ENCODE measurements at places on chromosomes 4 and X. TPM values are rescaled to one million over a fixed set of nuclear protein-coding genes. Genes with fewer than 3 reads are reported as not detected.

GRCh38 chr4:108165586-108165985, 3.1 kb downstream of the LEF1 start:
- DNase-seq: no peak
- H3K4me3 ChIP-seq: no peak overlapping the region
- no peaks in the 10 kb centered on the region for H3K4me1 ChIP-seq
- no peaks in the 10 kb centered on the region for H3K36me3 ChIP-seq
- H3K27ac ChIP-seq: no peak overlapping the region

GRCh38 chr4:172654457-172654856, 514.2 kb upstream of the GALNT7 start:
- H3K4me1 ChIP-seq: no peaks in the 10 kb centered on the region
- no peak overlapping the region for H3K27ac ChIP-seq
- H3K4me3 ChIP-seq: no peak overlapping the region
- no peaks in the 10 kb centered on the region for H3K27me3 ChIP-seq
- no peaks in the 10 kb centered on the region for H3K36me3 ChIP-seq

- no peaks in the 10 kb centered on the region for H3K36me3 ChIP-seq
- no peak overlapping the region for H3K27ac ChIP-seq
- peak; percentile 87 for DNase-seq
Measured at GRCh38 chr4:149370785-149371420, 444.7 kb downstream of the IQCM start.

DNA sequence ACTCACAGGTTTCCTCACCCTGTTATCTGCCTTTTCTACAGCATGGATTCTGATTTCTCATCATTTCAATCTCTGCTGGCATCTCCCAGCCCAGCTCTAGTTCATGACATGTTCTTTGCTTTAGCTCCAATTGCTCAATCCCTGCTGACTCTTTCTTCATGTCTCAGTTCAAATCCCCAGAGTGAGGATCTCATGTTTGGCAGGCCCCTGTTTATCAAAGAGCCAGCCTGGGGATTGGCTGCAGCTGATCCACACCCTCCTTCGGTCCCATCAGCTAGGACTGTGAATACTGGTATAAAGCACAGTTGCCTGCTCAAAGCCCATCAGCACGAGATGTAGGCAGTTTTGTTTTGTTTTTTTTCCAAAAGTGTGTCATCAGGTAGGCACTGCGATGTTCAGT, 14.4 kb upstream of the CC2D2A start:
- H3K27me3 ChIP-seq: no peaks in the 10 kb centered on the region
- no peaks in the 10 kb centered on the region for H3K36me3 ChIP-seq
- H3K27ac ChIP-seq: no peak overlapping the region
- H3K4me1 ChIP-seq: peaks cover 51% of the 10 kb centered on the region
- peak; percentile 67 for DNase-seq

GRCh38 chr4:118004088-118004487, 30.2 kb upstream of the NDST3 start:
- H3K27ac ChIP-seq: no peak overlapping the region
- H3K27me3 ChIP-seq: no peaks in the 10 kb centered on the region
- DNase-seq: no peak
- no peaks in the 10 kb centered on the region for H3K36me3 ChIP-seq

DNA sequence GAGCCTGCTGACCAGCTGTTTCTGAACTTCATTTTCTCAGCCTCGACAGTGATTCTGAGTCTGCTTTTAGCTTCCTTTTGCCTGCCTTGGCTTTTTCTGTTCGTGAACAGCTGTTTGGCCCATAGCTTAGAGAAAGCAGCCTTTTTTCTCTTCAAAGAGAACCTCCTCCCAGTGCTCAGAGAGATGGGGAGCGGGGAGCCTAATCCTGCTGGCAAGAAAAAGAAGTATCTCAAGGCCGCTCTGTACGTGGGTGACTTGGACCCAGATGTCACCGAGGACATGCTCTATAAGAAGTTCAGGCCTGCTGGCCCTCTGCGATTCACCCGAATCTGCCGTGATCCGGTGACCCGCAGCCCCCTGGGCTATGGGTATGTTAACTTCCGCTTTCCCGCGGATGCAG, 756 bp downstream of the PABPC5 start:
- no peaks in the 10 kb centered on the region for H3K4me1 ChIP-seq
- no peak for DNase-seq
- no peak overlapping the region for H3K4me3 ChIP-seq
- H3K27me3 ChIP-seq: peaks cover 23% of the 10 kb centered on the region
- no peak overlapping the region for H3K27ac ChIP-seq

DNA sequence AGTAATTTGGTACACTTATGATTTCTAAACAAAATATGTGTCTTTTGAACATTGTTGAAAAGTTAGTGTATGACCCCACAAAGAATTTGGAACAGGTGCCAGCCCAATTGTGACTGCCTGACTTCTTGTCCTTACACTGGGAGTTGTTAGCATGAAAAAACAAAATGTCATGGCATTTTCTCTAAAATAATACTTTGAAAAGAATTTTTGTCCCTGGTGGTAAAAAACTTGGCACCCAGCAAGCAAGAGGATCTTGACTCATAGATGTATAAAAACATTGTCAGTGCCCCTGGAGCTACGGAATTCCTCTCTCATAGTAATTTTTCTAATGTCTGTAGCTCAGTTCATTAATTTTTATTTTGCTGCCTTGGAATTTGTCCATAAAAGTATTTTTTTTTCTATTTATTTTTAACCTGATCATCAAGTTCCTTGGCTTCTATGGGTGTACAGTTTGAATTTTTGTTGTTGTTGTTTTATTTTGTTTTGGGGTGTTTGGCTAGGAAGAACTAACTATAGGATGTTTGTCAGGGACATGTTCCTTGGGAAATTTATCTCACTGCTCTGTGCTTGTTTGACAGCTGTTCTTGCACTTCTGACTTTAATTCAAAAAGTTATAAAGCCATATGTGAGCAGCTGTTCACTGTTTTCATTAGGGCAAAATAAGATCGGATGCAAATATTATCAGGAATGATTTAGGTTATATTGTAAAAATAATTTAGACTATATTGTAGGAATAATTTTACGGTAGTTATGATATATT, 95.4 kb upstream of the NUDT6 start:
- H3K4me1 ChIP-seq: peaks cover 14% of the 10 kb centered on the region
- peak; percentile 60 for DNase-seq
- no peak overlapping the region for H3K4me3 ChIP-seq
- no peak overlapping the region for H3K27ac ChIP-seq
- no peaks in the 10 kb centered on the region for H3K27me3 ChIP-seq

DNA sequence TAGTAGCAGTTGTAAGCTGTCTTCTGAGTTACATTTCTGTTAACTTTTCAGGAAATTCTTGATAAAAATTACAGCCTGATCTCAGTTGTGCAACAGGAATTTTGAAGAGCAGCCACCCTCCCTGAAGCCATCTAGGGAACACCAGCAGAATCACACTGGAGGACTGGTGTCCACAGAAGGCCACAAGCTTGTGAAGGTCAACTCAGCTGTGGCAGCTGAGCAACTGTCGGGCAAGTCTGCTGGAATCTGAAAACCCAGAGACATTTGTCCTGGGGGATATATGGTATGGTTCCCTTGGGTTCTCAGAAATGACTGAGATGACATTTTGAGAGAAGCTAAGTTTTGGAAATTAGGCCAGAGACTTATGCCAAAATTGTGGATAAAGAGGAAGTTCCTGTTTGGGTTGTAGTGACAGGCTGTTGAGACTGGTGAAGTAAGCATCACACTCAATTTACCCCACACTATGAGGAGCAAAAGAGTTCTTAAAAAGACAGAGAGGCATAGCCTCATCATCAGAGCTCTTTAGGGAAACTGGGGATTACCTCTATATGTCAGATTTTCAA, 78.1 kb upstream of the TNIP3 start:
- peaks cover 8% of the 10 kb centered on the region for H3K4me1 ChIP-seq
- no peaks in the 10 kb centered on the region for H3K36me3 ChIP-seq
- no peak overlapping the region for H3K27ac ChIP-seq
- DNase-seq: no peak

- H3K4me3 ChIP-seq: no peak overlapping the region
- no peaks in the 10 kb centered on the region for H3K27me3 ChIP-seq
- peak; percentile 88 for DNase-seq
- no peaks in the 10 kb centered on the region for H3K36me3 ChIP-seq
- H3K4me1 ChIP-seq: no peaks in the 10 kb centered on the region
Measured at GRCh38 chrX:133792198-133792953, 193.0 kb downstream of the GPC3 start.

- H3K4me1 ChIP-seq: no peaks in the 10 kb centered on the region
- no peak overlapping the region for H3K4me3 ChIP-seq
- H3K36me3 ChIP-seq: no peaks in the 10 kb centered on the region
- no peaks in the 10 kb centered on the region for H3K27me3 ChIP-seq
Measured at GRCh38 chr4:77790146-77790545, 29.0 kb downstream of the CNOT6L start.

DNA sequence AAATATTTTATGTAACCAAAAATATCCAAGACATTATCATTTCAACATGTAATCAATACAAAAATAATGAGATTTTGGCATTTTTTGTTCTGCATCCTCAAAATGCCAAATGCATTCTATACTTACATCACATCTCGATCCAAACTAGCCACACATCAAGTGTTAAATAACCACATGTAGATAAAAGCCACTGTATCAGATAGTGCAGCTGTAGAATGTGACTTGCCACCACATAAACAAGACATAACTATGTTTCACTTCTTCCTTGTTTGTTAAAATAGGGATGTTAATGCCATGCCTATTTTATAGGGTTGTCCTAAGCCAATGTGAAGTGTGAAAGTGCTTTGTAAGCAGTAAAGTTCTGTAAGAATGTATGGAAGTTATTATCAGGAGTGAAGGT, 20.9 kb downstream of the INTS6L start:
- H3K27me3 ChIP-seq: no peaks in the 10 kb centered on the region
- DNase-seq: no peak
- no peaks in the 10 kb centered on the region for H3K36me3 ChIP-seq

HNRNPDL gene
- 320 TPM for total RNA-seq

LINC00632 gene
- total RNA-seq: 7.5 TPM

GPR119 gene
- not detected for total RNA-seq

TMSB15C gene
- 10.8 TPM for total RNA-seq

SERPINA7 gene
- not detected for total RNA-seq

TEX13A gene
- total RNA-seq: not detected

APLN gene
- 0.55 TPM for total RNA-seq

CD38 gene
- total RNA-seq: not detected

TMEM156 gene
- not detected for total RNA-seq

Measured in A673 (cell line).